ENCODE measurements at places on chromosomes 3 and 15.
A peak's percentile ranks its signal among the peaks of the same experiment; 100 is the strongest.

DNA sequence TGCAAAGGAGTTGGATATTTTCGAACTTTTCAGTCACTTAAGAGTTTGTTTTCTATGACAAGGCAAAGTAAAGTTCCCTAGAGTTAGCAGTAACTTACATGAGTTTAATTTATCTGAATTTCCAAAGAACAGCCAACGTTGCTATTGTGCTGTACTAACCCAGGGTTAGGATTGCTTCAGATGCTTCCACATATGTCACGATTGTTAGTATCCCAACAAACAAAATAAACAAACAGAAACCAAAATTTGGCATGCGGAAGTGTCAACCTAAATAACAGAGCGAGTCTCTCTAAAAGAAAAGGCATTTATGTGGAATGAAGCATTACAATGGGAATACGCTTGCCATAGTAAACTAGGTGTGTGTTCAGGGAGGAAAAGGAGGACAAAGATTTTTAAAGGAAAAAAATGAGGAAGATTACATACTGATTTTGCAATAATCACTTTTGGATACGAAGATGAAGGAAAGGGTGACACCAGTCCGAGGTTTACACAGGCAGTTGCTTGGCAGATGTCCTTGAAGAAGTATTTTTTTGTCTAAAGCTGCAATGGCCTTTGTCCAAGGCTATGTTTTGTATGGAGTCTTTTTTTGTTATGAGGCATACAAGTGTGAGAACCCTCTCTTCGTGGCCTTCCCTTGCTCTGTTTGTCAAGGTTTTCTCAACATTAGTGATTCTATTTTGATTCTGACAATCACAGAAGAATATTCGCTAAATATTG, 267.9 kb downstream of the GABRG3 start:
- no peak for DNase-seq

DNA sequence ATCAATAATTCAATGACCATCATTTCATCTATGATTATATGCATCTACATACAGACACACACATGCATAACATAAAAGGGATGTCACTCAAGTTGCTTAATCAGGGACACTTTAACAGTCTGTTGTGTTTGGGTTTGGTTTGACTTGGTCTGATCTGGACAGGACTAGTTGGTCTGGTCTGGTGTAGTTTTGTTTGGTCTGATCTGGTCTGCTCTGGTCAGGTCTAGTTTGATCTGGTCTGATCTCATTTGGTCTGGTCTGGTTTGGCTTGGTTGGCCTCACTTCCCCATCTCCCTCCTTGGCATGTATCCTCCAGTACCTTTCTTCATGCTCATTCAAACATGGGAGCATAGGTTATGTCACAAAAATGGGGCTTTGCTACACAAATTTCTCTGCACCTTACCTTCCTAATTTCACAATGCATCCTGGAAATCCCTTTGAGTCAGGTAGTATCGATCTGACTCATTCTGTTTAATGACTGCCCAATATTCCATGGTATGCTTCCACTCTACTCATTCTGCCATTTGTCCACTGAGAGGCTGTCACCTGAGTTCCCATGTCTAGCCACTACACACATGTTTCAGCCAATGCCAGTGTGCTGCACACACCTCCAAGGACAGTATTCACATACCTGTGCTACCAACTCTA, 73.0 kb upstream of the TPM1 start:
- no peak for DNase-seq

DNA sequence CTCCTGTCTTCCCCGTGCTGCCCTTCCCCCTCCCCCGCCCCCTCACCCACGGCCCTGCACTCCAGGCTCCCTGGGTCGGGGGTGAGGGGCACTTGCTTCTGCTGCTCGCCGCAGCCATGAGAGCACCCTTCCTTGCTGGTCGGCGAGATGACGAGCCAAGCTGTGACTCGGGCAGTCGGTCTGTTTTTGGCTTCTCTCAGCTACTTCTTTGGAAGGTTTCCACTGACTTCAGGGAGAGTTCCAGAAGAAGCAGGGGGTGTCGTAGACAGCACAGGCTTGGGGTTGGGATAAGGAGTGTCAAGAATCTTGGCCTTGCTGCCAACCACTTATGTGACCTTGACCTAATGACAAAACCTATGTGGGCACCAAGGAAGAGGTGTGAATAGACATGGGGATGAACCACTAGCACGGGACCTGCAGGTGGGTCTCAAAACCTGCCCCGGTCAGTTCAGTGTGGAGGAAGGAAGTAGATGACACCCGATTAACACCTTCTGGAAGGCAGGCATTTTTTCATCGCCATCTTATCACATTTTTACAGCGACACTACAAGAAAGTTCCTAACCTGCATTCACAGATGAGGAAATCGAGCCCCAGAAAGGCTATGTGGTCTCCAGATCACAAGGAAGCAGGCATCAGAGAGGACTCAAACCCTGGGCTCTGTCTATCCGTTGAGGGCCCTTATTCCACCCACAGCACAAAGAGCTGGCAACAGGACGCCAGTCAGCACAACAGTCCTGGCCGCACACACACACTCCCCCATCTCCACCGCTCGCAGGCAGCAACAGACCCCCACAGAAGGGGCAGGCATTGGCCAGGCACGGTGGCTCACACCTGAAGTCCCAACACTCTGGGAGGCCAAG, 120.9 kb downstream of the LIPC start:
- DNase-seq, result no peak

GRCh38 chr3:128068156-128068620, 16.0 kb downstream of the SEC61A1 start:
- peak; percentile 73 for DNase-seq

DNA sequence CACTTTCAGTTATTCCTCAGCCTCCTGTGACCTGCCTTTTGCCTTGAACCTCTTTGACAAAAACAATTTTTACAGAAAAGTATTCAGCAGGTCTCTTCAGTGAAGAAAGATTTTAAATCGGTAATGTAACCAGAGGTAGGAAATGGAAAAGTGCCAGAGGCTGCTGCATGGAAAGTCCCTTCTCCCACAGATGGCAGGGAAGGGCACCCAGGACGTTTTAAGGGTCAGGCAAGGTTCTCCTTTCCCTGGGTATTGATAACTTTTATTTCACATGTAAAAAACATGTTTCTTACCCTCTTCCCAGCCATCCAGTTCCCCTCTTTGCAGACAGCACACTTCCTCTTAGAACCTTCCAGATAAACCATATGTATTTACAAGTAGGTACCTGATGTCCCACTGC, 185.6 kb downstream of the OR4M2 start:
- DNase-seq, result no peak

DNA sequence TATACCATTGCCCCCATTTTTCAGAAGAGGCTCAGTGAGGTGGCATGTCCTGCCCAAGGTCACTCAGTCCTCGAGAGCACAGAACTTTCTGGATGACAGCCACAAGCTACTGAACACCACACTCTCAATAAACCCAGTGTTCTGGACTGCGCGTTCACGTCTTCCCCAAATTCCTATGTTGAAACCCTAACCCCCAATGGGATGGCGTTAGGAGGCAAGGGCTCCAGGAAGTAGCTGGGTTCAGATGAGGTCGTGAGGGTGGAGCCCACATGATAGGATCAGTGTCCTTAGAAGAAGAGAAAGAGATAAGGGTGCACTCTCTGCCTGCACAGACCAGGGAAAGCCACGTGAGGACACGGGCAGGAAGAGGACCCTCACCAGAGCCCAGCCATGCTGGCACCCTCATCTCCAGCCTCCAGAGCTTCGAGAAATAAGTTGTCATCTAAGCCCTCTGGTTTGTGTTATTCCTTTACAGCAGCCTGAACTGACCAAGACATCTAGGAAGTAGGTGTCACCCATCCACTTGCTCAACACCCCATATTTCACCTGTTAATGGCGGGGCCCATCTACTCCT, 324.0 kb downstream of the UACA start:
- no peak for DNase-seq

GRCh38 chr15:71093054-71094024, 21.9 kb upstream of the THSD4 start:
- no peak for DNase-seq

- DNase-seq, result no peak
These were observed 32.3 kb downstream of the CBLB start for GRCh38 chr3:105836533-105836932.

- DNase-seq, result no peak
These were observed 21.2 kb downstream of the IL17RD start for GRCh38 chr3:57143886-57144459.

GRCh38 chr3:127598841-127599570, 795 bp downstream of the MCM2 start:
- DNase-seq, result no peak

GRCh38 chr3:184508938-184509337, 52.6 kb upstream of the EPHB3 start:
- no peak for DNase-seq

DNA sequence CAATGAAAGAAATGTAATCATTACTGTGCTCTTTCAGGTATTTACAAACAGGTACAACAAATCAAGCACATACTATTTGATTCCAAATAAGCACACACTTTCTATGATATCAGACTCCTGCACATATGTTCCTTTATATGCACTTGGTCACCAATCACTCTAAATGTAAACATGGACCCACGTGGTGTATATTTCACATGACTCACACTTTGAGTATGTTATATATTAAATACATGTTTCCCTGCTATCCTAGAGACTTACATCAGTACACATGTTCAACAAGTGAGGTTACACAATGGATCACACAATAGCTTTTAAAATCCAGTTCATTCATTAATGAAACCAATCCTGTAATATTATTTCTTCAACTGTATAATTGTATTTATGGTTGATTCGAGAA, 683.5 kb downstream of the NR2F2 start:
- no peak for DNase-seq

DNA sequence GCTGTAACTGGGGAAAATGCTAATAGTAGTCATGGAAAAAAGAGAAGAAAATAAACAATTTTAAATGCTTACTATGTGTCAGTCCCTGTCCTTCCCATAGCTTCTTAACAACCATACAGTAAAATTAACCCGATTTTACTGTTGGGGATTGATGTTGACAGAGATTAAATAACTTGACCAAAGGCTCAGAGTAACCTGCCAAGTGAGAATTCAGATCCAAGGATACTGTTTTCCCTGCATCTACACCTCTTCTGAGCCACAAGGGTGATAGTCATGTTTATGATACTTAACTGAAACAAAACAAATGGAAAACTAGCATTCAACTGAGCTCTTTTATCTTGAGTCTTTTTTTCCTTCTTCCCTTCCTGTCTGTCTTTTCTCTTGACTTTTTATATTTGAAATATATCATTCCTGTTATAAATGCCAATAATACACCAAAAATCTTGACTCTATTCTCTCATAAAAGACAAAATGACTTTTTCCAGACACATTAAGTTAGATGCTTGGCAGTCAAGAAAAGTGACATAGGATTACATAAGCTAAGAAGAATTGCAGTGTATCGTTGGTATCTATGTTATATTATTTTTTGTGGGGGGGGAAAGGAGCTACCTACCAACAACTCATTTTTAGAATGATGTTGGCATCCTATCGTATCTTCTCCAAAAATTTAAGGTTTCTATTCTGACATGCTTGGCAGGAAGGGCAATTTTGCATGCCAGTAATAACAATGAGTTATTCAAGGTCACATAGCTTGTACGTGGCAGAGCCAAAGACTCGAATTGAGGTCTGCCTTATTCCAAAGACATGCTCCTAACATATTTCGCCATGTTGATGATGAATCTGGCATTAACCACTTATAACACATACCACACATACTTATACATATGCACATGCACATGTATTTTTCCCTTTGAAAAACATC, 306.6 kb upstream of the KCNH8 start:
- DNase-seq, result no peak

GRCh38 chr3:63921741-63922482, 9.7 kb upstream of the SCAANT1 start:
- peak; percentile 92 for DNase-seq

DNA sequence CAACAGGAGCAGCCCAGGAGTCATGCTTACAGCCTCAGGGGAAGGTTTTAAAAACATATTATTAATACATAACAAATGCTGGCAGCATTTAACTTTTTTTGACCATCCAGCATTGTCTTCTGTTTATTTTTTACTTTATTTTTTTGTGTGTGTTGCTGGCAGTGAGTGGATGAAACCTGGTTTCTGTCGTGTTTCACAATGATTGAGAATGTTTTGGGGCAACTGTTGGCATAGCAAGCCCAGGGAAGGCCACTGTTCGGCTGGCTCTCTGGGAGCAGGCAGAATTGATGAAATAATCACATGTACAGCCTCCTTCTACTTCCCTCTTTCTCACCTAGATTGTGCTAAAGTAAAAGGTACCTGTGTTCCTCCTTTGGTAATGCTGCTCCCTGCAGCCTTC, 190.2 kb downstream of the NR1D2 start:
- DNase-seq, result no peak

GRCh38 chr3:52420388-52420787, 24.5 kb downstream of the SEMA3G start:
- DNase-seq, result no peak

DNA sequence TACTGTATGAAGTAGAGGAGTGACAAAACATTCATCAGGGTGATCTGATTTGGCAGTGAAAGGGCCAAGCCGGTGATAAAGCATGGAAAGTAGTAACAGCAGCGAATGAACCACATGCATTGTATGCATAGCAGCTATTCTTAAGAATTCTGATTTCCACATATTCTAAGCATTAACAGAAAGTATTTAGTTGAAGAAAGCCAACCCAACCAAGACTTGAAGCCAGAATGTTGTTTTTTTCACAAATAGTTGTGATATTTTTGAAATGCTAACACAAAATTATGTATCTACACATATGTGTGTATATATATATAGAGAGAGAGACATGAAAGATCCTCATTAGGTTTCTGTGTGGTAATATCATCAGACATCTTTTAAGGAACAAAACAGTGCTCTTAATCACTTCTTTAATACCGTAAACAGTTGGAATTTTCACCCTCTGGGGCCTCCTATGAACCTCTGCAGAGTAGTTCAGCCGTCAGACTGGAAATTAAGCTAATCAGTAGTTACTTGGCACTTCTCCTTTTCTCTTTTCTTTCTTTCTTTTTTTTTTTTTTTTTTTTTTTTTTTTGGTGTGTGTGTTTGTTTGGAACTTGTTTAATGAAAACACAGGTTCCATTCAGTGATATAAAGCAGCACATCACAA, 139.6 kb downstream of the CMSS1 start:
- DNase-seq, result no peak

DNA sequence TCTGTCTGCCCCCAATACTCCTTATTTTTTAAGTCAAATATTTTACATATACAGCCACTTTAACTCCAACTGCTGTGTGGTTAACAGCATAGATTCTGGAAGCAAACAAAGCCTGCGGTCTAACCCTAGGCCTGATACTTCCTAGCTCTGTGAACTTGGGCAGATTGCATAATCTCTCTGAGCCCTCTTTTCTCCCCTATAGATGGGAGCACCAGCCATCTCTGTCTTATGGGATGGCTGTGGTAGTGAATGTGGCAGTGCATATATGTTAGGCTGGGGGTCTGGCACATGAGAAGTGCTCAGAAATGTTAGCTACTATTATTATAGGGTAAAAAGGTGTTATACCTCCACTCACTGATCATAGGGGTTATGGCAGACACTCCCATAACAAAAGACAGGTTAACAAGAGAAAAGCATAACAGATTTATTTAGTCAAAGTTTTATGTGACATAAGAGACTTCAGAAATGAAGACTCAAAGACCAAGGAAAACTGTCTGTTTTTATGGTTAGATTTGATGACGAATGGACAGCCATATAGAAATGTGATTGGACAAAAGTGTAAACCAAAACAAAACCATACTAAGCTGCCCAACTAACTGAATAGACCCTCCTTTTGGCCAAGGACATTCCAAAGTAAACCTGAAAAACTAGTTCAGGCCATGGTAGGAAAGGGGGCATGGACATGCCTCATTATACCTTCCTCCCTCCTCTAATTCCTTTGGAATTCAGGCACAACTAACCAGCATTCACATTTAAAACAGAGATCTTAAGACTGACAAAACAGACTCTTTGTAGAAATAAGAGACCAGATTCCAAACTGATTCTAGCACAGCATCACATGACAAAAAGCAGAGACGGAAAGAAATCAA, 53.9 kb upstream of the DAZL start:
- DNase-seq, result peak; percentile 58

- DNase-seq, result no peak
These were observed 1097.8 kb downstream of the NAALADL2 start for GRCh38 chr3:175956964-175957363.
